Central memory CD4-positive, alpha-beta T cell (primary cell): ENCODE measurements at places on chromosomes 13 and 19.

- no peak for DNase-seq
These were observed 21.5 kb upstream of the SGCG start for GRCh38 chr13:23159205-23159759.

GRCh38 chr13:51435002-51435578, 17.7 kb downstream of the INTS6 start:
- DNase-seq, result peak; percentile 33

DNA sequence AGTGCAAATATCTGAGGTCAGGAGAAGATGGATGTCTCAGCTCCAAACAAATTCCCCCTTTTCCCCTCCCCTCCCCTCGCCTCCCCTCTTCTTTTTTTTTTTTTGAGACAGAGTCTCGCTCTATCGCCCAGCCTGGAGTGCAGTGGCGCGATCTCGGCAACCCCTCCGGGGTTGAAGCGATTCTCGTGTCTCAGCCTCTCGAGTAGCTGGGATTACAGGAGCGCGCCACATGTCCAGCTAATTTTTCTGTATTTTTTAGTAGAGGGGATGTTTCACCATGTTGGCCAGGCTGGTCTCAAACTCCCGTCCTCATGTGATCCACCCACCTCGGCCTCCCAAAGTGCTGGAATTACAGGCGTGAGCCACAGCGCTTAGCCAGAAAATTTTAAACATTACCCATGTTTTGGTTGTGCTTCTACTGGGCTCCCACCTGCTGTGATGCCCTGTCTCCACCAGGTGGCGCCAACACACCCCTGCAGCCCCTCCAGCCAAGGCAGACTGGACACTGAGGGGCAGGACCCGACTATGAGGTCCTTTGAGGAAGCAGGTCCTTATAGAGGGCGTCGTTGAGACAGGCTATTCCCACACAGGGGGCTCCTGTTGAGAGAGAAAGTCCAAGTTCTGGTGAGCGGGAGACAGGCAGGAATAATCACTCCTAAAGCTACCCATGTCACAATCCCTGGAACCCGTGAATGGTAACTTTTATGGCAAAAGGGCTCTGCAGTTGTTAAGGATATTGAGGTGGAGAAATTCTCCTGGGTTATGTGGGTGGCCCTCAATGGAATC, 6.3 kb downstream of the ERICH4 start:
- DNase-seq, result peak; percentile 56

DNA sequence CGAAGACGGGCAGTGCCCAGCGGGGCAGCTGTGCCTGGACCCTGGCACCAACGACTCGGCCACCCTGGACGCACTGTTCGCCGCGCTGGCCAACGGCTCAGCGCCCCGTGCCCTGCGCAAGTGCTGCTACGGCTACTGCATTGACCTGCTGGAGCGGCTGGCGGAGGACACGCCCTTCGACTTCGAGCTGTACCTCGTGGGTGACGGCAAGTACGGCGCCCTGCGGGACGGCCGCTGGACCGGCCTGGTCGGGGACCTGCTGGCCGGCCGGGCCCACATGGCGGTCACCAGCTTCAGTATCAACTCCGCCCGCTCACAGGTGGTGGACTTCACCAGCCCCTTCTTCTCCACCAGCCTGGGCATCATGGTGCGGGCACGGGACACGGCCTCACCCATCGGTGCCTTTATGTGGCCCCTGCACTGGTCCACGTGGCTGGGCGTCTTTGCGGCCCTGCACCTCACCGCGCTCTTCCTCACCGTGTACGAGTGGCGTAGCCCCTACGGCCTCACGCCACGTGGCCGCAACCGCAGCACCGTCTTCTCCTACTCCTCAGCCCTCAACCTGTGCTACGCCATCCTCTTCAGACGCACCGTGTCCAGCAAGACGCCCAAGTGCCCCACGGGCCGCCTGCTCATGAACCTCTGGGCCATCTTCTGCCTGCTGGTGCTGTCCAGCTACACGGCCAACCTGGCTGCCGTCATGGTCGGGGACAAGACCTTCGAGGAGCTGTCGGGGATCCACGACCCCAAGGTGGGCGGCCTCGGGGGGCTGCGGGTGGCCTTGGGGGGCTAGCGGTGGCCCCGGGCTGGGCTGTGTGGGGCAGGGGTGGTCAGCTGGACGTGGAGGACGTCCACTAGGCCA, 4.8 kb downstream of the GRIN3B start:
- no peak for DNase-seq

DNA sequence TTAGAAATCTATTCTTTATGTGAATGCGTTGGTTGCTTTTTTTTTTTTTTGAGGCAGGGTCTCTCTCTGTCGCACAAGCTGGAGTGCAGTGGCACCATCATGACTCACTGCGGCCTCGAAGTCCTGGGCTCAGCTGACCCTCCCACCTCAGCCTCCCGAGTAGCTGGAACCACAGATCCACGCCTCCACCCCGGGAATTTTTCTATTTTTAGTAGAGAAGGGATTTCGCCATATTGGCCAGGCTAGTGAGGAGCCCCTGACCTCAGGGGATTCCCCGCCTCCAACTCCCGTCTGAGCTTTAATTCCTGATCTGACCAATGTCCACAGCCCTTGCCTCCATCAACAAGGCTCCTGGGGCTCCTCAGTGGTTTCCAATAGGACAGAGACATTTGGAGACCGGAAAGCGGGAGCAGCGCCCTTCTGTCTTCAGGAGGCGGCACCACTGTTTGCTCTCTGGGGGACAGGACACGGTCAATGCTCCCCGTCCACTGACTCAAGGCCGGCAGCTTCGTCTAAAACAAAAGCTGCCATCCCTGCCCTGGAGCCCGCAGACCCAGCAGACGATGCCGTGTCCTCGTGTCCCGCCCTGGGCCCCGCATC, 503 bp downstream of the TUBA3C start:
- no peak for DNase-seq

DNA sequence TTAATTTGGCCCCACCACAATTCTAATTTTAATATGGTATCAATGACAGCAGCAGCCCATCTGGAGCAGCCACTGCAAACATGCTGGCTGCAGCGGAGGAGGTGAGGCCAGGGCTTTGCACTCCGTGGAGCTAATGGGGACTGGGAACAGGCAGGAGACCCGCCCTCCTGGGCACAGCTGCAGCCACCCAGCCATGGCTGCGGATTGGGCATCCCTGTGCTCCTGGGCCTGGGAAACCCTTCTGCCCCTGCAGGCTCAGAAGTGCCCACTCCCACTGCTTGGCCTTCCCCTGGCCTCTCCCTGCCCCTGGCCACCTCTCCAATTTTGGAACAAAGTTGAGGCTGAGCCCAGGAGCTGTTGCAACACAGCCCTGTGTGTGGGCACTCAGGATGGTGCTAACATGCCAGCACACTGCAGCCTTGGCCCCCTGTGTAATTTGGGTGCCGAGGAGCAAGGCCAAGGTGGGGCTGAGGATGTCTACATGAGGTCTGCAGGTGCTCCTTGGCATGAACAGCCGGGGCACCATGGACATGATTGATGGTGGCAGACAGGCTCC, 123.6 kb downstream of the PCDH9 start:
- DNase-seq, result no peak
